ENCODE measurements at places on chromosomes 6 and 20.

- DNase-seq = no peak
These were observed 40.7 kb upstream of the TAGAP start for GRCh38 chr6:159085396-159085895.

GRCh38 chr6:105967917-105968602 is 118.1 kb upstream of the PRDM1 start:
- no peak for DNase-seq

- no peak for DNase-seq
These were observed 20.8 kb downstream of the GCM2 start for GRCh38 chr6:10861086-10861485.

DNA sequence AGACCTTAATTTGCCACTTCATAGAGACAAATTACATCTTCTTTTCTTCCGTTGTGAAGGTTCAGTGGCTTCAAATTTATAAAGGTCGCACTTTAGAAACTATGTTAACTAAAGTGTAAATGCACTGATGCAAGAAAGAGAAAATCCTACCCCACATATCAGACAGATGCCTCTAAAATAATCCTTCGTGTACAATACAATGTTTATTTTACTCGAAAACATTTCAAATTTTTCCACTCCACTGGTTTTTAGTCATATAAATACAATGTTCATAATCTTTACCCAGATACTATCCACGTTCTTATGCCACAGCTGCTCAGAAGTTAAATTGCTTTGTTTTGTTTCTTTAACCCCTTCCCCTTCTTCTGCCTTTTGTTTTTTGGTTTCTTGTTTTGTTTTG is 140.3 kb upstream of the LAMP5 start:
- DNase-seq = no peak

DNA sequence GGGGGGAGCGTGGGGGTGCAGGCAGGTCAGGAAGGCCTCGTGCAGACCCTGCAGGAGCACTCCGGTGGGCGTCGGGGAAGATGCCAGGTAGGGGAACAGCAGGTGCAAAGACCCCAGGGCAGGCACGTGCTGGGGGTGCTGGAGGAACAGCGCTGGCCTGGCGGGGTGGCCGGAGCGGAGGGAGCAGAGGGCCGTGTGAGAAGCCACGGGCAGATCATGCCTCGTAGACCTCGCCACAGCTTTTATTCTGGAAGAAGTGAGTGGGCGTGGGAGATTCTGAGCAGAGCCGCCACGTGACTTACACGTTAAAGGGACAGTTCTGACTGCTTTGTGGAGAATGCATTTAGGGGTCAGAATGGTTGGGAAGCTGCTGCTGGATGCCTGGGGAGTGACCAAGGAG is 9.3 kb downstream of the NTSR1 start:
- no peak for DNase-seq
